ENCODE measurements at places on chromosomes 6 and 20. TPM values are rescaled to one million over a fixed set of nuclear protein-coding genes. Genes with fewer than 3 reads are reported as not detected.

Gene CALHM6
- total RNA-seq, result 0.98 TPM

Gene MROH8
- total RNA-seq, result 3.1 TPM

Gene ZNF343
- total RNA-seq, result 11.8 TPM

Gene CFB
- total RNA-seq, result not detected

Gene VIP
- not detected for total RNA-seq

Gene CAPN11
- total RNA-seq, result not detected

Gene CST2
- total RNA-seq, result not detected

Gene PRR18
- total RNA-seq, result not detected

Gene ESR1
- total RNA-seq, result not detected

Gene PRICKLE4
- 5.5 TPM for total RNA-seq

Gene RIPOR2
- total RNA-seq, result 22.8 TPM

Gene DYNLRB1
- total RNA-seq, result 93.7 TPM

Gene SLC17A2
- not detected for total RNA-seq

Gene C6orf52
- not detected for total RNA-seq

Gene PRRT1
- total RNA-seq, result 0.79 TPM

Gene DLGAP4
- total RNA-seq, result 86.3 TPM

Gene PTP4A1
- 27.5 TPM for total RNA-seq

Gene LRRC73
- total RNA-seq, result 0.54 TPM

Gene OPRL1
- 1.3 TPM for total RNA-seq

Gene TMEM217
- total RNA-seq, result 2.4 TPM

Gene DEFB132
- total RNA-seq, result not detected

Gene WFDC12
- not detected for total RNA-seq

Gene HLA-DRB5
- not detected for total RNA-seq

Gene LCA5
- total RNA-seq, result 9.9 TPM

Gene IL17A
- total RNA-seq, result not detected

Gene MOG
- not detected for total RNA-seq

Gene TULP1
- total RNA-seq, result not detected

Gene UNC93A
- not detected for total RNA-seq

Gene OPRM1
- total RNA-seq, result not detected

Gene OOEP
- total RNA-seq, result not detected

Gene CCN2
- total RNA-seq, result 59.9 TPM

Gene DDO
- not detected for total RNA-seq

Gene ANKRD66
- not detected for total RNA-seq

Gene MMUT
- 11.9 TPM for total RNA-seq

Gene SAMD5
- total RNA-seq, result under 0.01 TPM

Gene FAM184A
- 0.11 TPM for total RNA-seq

Gene GSTA4
- 26.5 TPM for total RNA-seq

Gene NCR2
- total RNA-seq, result not detected

Gene LY6G6D
- not detected for total RNA-seq

Gene PTCHD4
- 17.7 TPM for total RNA-seq
